ENCODE measurements at places on chromosomes 2 and 18. TPM values are rescaled to one million over a fixed set of nuclear protein-coding genes. Genes with fewer than 3 reads are reported as not detected.

GRCh38 chr18:77077941-77078689 lies 54.5 kb downstream of the MBP start:
- DNase-seq: no peak

POTEJ gene
- not detected for total RNA-seq

DNA sequence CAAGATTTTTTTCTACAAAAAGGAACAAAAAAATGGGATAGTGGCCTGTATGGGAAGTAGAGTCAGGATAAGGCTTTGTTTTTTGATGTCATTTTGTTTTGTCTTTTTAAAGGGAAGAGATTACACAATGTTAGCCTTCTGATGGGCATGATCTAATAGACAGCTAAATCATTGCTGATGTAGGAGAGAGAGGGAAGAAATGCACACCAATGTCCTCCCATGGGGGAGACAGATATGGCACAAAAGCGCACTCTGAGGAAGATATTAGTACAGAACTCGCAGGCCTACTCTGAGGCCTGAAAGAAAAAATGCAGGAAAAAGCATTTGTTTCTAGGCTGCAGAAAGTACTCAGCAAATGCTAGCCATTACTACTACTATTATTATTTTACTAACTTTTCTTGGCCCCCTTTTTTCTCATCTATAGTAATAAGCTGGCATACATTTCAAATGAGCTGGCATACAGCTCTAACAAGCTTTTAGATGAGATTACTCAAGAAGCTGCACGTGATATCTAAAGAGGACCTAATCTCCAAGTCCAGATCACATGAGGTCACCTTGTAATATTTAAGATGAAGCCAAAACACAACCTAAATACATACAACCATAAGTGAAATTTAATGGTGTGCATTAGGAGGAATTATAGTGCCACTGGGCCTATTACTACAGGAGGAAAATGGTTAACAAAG lies 269.4 kb upstream of the TANK start:
- DNase-seq: no peak

STK11IP gene
- 41.6 TPM for total RNA-seq

DNA sequence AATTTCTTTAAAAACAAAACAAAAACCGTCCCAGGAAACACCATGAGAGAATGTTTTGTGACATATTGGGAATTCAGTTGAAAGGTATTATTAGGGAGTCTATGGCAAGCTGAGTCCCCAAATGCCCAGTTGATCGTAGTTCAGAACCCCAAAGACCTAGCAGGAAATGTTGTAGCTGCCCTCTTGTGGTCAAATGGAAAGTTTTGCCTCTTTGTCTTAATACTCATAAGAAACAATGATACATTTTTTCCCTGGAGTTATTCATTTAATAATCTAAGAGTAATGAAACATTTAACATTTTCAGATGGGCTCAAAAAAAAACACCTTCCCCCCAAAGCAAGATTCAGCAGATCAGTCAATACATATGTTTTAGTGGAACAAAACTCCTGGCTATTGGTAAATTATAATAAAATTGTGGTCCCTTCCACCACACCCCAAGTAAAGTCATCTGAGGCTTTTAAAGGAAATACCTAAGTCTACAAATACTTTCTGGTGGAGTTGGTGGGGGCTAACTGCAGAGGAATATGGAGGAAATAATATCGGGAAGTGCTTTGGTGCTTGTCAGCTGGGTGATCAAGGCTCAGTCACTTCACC lies 37.8 kb upstream of the EFEMP1 start:
- DNase-seq: no peak

ALPP gene
- not detected for total RNA-seq

DOK1 gene
- total RNA-seq: 4.0 TPM

DNA sequence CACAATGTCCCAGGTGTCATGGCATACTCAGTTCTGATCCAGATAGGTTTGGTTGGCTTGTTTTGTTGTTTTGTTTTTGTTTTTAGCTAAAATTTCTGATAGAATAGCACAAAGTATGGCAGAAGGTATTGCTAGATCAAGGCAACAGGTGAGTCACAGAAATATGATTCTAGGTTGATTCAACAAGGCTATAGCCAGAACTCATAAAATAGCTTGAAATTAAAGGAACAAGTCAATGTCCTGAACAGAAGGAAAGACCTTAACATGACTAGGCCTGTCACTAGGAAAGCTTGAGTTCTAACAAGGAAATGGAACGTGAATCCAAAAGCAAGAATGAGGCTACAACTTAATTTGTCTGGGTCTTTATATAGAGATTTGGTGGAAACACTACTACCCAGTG lies 157.1 kb downstream of the GALNT3 start:
- DNase-seq: no peak
